CD4-positive, CD25-positive, alpha-beta regulatory T cell (primary cell): ENCODE measurements at places on chromosomes 6 and 20.
A peak's percentile ranks its signal among the peaks of the same experiment; 100 is the strongest.

DNA sequence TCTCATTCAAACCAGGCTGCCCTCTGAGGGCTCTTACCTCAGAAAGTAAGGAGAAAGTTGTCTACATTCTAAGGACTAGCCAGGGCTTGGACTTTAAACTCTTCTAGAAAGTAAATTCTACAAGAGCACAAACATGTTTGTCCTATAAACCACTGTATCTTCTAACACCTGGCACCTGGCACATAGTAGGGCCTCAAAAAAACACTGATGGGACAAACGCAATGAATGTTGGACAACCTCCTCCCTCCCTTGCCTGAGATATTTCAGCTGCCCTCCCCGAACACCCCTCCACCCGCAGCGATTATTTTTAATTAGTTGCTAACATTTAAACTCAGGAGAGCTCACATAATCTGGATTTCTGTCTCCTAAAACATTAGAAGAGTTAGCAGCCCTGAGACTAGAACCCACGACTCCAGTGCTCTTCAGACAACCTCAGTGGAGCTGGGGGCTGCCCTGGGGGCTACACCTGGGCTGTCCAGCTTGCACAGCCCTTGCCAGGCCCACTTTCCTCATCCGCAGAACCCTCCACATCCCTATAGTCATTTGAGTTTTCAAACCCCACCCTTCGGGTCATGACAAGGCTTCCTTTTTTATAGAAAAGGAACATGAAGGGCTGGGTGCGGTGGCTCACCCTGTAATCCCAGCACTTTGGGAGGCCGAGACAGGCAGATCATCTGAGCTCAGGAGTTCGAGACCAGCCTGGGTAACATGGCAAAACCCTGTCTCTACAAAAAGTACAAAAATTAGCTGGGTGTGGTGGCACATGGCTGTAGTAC, 4.9 kb downstream of the HCK start:
- peaks cover 13% of the 10 kb centered on the region for H3K4me1 ChIP-seq
- no peaks in the 10 kb centered on the region for H3K36me3 ChIP-seq
- no peak overlapping the region for H3K4me3 ChIP-seq
- no peak for DNase-seq
- no peak overlapping the region for H3K27ac ChIP-seq

GRCh38 chr20:13878566-13878965, 93.7 kb downstream of the NDUFAF5 start:
- no peak overlapping the region for H3K27ac ChIP-seq
- H3K4me1 ChIP-seq: no peaks in the 10 kb centered on the region
- H3K4me3 ChIP-seq: no peak overlapping the region
- H3K36me3 ChIP-seq: no peaks in the 10 kb centered on the region
- H3K27me3 ChIP-seq: no peaks in the 10 kb centered on the region

DNA sequence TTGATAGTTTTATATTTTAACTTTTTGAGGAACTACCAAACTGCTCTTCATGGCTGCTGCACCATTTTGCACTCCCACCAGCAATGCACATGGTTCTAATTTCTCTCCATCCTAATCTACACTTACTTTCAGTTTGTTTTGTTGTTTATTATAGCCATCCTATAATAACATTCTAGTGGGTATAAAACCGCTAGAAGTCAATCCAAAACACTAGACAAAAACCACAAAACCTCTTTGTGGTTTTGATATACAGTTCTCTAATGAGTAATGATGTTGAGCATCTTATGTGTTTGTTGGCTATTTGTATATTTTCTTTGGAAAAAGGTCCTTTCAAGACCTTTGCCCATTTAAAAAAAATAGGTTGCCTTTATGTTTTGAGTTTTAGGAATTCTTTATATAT, 5.6 kb downstream of the RPP21 start:
- H3K27me3 ChIP-seq: peaks cover 14% of the 10 kb centered on the region
- peaks cover 6% of the 10 kb centered on the region for H3K4me1 ChIP-seq
- peaks cover 12% of the 10 kb centered on the region for H3K36me3 ChIP-seq
- no peak for DNase-seq

- no peak overlapping the region for H3K4me3 ChIP-seq
- no peak overlapping the region for H3K27ac ChIP-seq
- H3K4me1 ChIP-seq: no peaks in the 10 kb centered on the region
- no peak for DNase-seq
- no peaks in the 10 kb centered on the region for H3K36me3 ChIP-seq
Measured at GRCh38 chr6:167502471-167502870, 177.6 kb downstream of the TTLL2 start.

GRCh38 chr6:129842881-129843409, 18.2 kb downstream of the TMEM244 start:
- no peak overlapping the region for H3K4me3 ChIP-seq
- no peaks in the 10 kb centered on the region for H3K27me3 ChIP-seq
- H3K36me3 ChIP-seq: no peaks in the 10 kb centered on the region
- no peaks in the 10 kb centered on the region for H3K4me1 ChIP-seq
- no peak for DNase-seq

- DNase-seq: no peak
- no peaks in the 10 kb centered on the region for H3K36me3 ChIP-seq
- no peak overlapping the region for H3K27ac ChIP-seq
- no peaks in the 10 kb centered on the region for H3K4me1 ChIP-seq
- H3K27me3 ChIP-seq: no peaks in the 10 kb centered on the region
Measured at GRCh38 chr20:59378396-59378795, 78.0 kb downstream of the EDN3 start.

DNA sequence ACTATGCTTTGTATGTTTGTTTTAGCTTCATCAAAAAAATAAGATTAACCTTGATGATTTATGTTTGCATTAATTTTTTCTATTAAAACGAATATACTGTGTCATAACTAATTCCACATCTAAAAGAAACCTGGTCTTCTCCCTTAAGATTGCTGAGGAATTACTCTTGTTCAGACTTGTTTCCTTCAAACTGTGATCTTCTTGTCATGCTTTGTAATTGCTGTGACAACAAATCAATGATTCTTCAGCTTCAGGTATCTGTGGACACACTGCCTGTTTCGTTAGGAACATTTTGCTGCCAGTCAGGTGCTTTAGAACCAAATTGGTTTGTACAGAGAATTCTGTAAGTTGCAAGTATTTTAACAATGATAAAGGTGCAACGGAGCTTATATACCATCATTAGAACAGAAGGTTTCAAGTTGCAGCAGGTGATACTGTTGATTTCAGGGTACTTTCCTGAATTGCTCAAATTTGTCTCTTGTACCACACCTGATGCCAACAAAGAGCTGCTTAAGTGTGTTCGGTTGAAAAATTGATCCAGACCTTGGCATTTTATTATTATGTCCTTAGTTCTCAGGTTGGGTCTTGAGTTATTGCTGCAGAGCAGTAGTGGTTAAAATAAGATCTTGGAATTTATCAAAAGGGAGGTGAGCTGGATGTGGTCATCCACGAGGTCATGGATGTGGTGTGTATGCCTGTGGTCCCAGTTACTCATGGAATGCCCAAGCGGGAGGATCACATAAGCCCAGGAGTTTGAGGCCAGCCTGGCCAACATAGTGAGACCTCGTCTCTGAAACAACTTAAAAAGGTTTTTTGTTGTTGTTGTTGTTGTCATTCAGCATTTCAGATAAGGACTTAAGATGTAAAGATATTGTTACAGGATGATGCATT, 19.5 kb downstream of the SYTL3 start:
- no peak overlapping the region for H3K4me3 ChIP-seq
- H3K4me1 ChIP-seq: no peaks in the 10 kb centered on the region

DNA sequence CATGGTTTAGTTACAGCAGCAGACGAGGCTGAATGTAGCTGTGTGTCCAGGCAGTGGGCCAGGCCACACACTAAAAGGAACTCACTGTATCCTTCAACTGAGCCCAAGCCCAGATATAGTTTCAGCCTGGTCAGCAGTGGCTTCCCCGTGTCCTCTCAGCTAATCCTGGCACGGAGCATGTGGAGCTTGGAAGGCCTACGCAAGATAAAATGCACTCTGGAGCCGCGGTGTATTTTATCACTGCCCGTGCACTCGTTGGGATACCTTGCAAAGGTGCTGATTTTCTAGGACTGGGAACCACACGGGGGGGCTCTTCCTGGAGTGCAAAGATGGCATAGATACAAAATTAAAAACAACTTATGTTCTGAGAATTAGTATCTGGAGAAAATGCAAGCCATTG, 48.4 kb upstream of the IYD start:
- no peak overlapping the region for H3K27ac ChIP-seq
- no peak overlapping the region for H3K4me3 ChIP-seq
- DNase-seq: no peak

GRCh38 chr6:36035225-36035624, 7.6 kb downstream of the MAPK14 start:
- H3K4me3 ChIP-seq: peak overlapping the region; percentile 3
- peaks cover 57% of the 10 kb centered on the region for H3K4me1 ChIP-seq
- no peak for DNase-seq
- no peak overlapping the region for H3K27ac ChIP-seq
- H3K36me3 ChIP-seq: no peaks in the 10 kb centered on the region

DNA sequence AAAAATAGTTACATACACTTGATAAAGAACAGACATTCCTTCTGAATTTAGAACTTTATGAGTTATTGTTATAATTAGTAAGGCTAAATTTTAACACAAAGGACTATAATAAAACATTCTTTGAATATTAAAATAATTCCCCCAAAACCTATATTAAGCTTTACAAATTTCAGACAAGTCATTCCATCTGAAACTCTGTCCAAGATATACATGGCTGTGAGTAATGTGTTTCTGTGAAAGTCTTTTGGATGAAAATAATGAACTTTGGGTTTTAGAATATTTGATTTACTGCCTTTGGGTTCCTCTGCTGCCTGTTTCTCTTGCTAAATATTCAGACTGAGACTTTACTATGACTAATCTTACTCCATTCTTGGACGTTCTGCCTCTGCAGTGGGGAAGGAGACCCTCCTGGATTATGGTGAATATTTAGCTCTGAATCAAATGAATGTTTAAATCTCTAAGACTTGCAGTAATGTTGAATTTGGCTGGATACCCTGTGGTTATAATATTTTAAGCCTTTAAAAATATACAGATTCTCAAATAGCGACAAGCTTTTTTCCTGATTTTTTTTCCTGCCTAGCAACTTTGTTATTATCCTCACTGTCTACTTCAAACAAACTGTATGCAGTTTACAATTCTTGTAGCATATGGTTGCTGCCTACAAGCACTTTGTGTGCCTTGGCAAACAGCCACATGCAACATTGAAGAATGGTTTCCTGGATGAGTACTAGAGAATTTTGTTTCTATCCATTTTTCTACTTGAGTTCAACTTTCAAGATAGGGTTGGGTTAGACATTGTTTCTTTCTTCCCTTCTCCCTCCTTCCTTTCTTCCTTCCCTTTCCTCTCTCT, 51.4 kb downstream of the TXLNB start:
- no peak overlapping the region for H3K27ac ChIP-seq
- no peak overlapping the region for H3K4me3 ChIP-seq
- no peak for DNase-seq

DNA sequence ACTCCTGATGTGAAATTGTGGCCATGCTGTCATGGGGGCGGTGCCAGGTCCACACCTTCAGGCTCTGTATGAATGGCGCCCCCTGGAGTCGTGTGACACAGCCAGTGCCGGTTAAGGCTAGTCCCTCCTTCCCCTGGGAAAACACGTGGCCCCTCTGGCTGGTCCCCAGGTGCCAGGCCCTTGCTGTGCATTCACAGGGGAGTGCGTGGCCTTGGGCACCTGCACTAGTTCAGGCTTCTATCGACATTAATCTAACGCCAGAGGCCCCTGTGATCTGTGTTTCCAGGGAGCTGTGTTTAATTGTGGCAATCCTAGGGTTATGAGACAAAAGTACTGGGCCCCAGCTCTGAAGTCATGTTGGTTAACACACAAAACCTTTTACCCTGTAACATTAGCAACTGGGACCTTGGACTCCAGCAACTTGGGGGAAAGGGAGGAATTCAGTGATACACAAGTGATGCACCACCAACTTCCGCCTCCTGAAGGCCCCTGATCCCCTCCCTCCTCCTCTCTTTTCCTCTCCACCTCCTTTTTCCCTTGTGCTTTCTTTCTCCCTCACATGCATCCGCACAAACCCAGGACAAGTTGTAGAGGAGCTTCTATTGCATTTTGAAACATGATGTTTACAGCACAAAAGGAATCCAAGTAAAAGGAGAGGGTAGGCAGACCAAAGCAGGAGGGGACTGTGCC, 74.0 kb downstream of the SSR1 start:
- no peak overlapping the region for H3K4me3 ChIP-seq
- DNase-seq: peak; percentile 73
- H3K36me3 ChIP-seq: peaks cover 39% of the 10 kb centered on the region

- peaks cover 5% of the 10 kb centered on the region for H3K36me3 ChIP-seq
- no peak for DNase-seq
- no peak overlapping the region for H3K4me3 ChIP-seq
- no peak overlapping the region for H3K27ac ChIP-seq
- no peaks in the 10 kb centered on the region for H3K4me1 ChIP-seq
Measured at GRCh38 chr20:35238735-35239134, 12.2 kb downstream of the MMP24 start.

GRCh38 chr6:15915508-15916178, 213.2 kb upstream of the MYLIP start:
- no peak for DNase-seq
- H3K4me3 ChIP-seq: no peak overlapping the region
- no peaks in the 10 kb centered on the region for H3K27me3 ChIP-seq
- H3K27ac ChIP-seq: no peak overlapping the region

DNA sequence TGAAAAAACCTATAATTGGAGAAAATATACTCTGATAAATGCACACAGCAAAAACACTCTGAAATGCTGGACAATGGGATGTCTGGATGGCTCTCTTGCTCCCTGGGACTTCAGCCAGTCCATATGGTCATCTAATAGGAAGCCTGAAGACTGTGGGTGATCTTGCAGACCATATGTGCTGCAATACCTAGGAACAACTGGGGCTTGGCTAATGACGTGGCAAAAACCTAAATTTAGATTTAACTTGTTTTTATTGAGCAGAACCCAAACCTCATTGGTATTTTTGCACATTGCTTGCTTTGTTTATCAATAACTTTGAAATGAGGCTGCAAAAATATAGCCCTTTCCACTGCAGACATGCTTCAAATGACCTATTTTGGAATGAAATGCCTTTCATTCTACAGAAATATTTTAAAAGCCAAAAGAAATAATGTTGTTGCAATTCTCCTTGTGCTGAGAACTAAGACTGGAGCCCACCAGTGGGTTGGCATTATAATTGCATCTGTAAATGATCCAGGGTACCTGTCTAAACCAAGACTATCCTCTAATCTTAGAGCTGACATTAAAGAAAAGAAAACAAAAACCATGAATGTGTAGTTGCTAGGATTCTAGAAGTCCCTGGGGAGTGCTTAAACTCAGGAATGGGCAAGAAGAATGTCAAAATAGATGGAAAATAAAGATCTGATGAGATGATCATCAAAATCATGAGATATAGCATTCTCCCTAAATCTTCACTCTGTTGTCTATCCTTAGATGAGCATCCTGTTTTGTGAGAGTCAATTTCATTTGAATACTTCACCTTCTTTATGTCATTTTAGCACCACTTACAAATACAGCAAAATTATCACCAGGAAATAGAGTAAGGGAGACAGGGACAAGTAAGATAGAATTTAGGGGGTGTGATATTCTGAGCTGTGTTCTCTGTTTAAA, 152.1 kb upstream of the RIMS1 start:
- no peak overlapping the region for H3K4me3 ChIP-seq
- no peak overlapping the region for H3K27ac ChIP-seq
- no peaks in the 10 kb centered on the region for H3K27me3 ChIP-seq
- H3K4me1 ChIP-seq: no peaks in the 10 kb centered on the region

- no peaks in the 10 kb centered on the region for H3K36me3 ChIP-seq
- DNase-seq: no peak
- H3K27me3 ChIP-seq: no peaks in the 10 kb centered on the region
- no peaks in the 10 kb centered on the region for H3K4me1 ChIP-seq
- H3K27ac ChIP-seq: no peak overlapping the region
Measured at GRCh38 chr20:57685146-57685758, 24.6 kb downstream of the PMEPA1 start.

GRCh38 chr6:140370976-140371870, 996.8 kb upstream of the CITED2 start:
- H3K27me3 ChIP-seq: no peaks in the 10 kb centered on the region
- H3K4me1 ChIP-seq: no peaks in the 10 kb centered on the region
- no peak overlapping the region for H3K27ac ChIP-seq
- H3K36me3 ChIP-seq: no peaks in the 10 kb centered on the region
